Suppressor macrophage treated with lipopolysaccharide for 1 hour (primary cell): ENCODE measurements at places on chromosomes 1 and 21.

- no peak for DNase-seq
These were observed 308.6 kb downstream of the KCTD3 start for GRCh38 chr1:215875712-215876111.

DNA sequence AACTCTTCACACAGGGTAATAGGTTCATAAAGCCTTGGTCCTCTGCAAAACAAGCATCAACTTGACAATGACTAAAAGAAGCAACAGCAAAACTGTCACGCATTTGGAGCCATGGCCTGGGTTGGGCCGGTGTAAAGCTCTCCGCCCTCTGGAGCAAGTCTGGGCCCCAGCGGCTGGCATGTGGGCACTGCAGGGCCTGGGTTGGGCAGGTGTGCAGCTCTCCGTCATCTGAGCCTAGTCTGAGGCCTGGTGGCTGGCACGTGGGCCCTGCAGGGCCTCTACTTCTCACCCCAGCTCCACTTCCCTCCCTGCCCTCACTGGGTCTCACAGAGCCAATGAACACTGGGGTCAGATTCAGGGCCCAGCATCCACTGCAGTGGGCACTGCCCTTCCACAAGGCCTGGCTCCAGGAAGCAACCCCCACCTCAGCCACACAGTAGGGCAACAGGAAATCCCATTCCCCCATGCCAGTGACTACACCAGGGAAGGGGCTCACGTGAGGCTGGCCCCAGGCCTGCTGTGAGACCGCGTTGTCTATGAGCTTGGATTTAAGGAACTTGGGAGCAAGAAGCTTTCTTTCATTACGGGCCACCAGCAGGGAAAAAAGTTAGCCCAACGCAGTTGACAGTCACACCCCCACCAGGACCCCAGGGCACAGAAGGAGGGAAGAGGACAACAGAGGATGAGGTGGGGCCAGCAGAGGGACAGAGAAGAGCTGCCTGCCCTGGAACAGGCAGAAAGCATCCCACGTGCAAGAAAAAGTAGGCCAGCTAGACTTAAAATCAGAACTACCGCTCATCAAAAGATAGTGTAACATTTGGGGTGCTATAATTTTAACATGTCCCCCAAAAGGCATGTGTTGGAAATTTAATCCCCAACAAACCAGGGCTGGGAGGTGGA is 52.7 kb downstream of the NPHP4 start:
- DNase-seq, result no peak

DNA sequence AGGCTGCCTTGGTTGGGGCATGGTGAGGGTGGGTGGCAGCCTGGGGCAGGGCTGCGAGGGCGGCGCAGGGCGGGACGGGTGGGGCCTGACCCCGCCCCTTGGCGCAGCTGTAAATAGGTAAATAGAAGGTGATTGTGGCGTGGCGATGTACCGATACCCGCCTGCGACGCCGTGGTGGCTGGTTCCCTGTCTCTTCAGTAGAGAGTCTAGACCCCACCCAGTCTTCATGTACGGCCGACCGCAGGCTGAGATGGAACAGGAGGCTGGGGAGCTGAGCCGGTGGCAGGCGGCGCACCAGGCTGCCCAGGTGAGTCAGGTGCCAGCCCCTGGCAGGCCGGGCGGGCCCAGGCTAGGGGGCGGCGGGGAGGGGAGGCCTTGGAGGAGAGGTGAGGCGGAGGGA is at the start of gene KLF17:
Gene KLF17, plus strand, starts transcription at position 140 of the 400 bp plus-strand sequence. Its CDS starts 87 bp downstream, at position 227.
- DNase-seq, result no peak

DNA sequence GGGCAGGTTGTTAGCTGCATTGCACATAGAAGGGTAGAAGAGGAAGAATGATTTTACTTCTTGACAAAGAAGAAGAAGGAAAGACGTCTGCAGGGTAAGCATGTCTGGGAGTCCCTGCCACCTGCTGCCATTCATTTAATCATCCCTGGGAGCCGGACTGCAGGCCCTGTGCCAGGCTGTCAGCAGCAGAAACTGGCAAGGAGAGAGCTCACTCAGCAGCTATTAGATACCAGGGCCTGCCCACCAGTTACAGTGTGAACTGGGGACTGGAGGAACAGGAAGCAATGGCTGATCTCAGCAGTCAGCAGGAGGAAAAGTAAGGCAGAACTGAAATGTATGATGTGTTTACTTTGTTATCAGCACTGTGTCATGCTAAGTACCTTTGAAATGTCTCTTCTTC is 75.7 kb upstream of the C1orf87 start:
- no peak for DNase-seq

- DNase-seq, result no peak
These were observed 245.3 kb downstream of the RERE start for GRCh38 chr1:8572106-8572505.
